ENCODE measurements at places on chromosomes 2 and 18.

GRCh38 chr2:178882666-178883440 lies 75.6 kb upstream of the TTN start:
- peak; percentile 97 for DNase-seq

DNA sequence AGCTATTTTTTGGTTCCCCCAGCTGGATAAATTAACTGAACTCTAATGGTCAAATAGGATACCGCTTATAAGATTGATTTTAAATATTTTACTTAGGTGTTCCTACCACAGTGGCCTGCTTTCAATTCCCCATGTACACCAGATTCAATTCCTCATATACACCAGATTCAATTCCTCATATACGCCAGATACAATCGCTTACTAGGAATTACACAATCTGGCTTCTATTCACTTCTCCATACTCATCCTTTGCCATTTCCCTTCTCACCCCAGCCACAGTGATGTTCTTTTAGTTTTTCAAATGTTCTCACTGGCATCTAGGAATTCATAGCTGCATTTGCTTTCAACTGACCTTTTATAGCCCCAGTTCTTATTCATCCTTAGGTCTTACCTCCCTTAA lies 66.5 kb downstream of the SLC40A1 start:
- no peak for DNase-seq

DNA sequence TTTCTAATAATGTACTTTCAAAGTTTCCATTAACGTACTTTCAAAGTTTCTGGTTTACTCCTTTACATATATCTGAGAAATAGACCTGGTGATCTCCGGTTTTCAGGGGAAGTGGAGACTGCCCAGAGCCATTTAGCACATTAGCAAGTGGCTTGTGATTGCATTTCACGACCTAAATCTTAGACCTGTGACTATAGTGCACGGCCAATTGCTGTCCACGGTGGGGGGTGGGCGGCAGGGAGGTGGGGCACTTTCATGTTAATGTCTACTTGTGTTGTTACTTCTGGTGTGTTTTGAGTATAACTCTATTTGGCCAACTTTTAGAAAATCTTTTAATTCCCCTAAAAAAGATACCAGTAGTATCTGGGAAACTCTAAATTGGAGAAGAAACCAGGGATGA lies 11.3 kb downstream of the GATA6 start:
- peak; percentile 40 for DNase-seq

GRCh38 chr2:65576861-65577601 lies 144.6 kb upstream of the SPRED2 start:
- DNase-seq = peak; percentile 95

- peak; percentile 16 for DNase-seq
Observed at GRCh38 chr2:40332191-40332826, 119.6 kb downstream of the SLC8A1 start.

Measured in fibroblast of the aortic adventitia (primary cell).